Common myeloid progenitor, CD34-positive (primary cell): ENCODE measurements at places on chromosomes 12 and 14.
A peak's percentile ranks its signal among the peaks of the same experiment; 100 is the strongest.

DNA sequence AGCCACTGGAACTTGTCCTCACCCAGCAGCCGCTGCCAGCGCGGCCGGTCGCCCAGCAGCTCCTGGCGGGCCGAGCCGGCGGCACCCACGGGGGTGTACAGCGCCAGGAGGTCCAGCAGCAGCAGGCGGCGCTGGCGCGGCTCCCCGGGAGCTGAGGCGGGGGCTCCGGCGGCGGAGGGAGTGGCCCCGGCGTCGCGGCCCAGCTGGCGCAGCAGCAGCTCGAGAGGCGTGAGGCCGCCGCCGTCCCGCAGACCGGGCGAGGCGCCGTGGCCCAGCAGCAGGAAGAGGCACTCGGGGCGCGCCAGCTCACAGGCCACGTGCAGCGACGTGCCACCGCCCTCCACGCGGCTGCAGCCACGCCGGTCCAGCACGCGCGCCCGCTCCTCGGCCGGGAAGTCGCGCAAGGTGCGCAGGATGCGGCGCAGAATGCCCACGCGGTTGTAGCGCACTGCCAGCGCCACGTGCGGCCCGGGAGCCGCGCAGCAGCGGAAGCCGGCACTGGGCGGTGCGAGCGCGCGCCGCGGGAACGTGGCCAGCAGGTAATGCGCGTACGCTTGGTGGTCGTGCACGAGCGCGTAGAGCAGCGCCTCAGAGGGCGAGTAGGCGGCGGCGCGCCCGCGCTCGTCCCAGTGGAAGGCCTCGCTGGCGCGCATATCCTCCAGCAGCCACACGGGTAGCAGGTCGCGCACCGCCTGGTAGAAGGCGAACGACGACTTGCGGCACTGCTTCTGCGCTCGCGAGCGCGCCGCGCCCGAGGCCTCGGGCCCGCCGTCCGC, 2.3 kb downstream of the ANKRD9 start:
- H3K36me3 ChIP-seq, result no peaks in the 10 kb centered on the region
- DNase-seq, result no peak
- no peaks in the 10 kb centered on the region for H3K27me3 ChIP-seq
- peaks cover 18% of the 10 kb centered on the region for H3K4me1 ChIP-seq
- H3K27ac ChIP-seq, result no peak overlapping the region
- no peak overlapping the region for H3K4me3 ChIP-seq

GRCh38 chr14:51596488-51597117, 55.1 kb upstream of the FRMD6 start:
- no peak for DNase-seq
- H3K27me3 ChIP-seq, result no peaks in the 10 kb centered on the region
- no peaks in the 10 kb centered on the region for H3K4me1 ChIP-seq
- no peak overlapping the region for H3K4me3 ChIP-seq
- H3K27ac ChIP-seq, result no peak overlapping the region
- no peaks in the 10 kb centered on the region for H3K36me3 ChIP-seq

GRCh38 chr12:105705765-105706164, 375.3 kb downstream of the C12orf75 start:
- H3K27ac ChIP-seq, result no peak overlapping the region
- peak; percentile 54 for DNase-seq
- no peak overlapping the region for H3K4me3 ChIP-seq
- no peaks in the 10 kb centered on the region for H3K4me1 ChIP-seq
- H3K36me3 ChIP-seq, result no peaks in the 10 kb centered on the region
- H3K27me3 ChIP-seq, result no peaks in the 10 kb centered on the region

DNA sequence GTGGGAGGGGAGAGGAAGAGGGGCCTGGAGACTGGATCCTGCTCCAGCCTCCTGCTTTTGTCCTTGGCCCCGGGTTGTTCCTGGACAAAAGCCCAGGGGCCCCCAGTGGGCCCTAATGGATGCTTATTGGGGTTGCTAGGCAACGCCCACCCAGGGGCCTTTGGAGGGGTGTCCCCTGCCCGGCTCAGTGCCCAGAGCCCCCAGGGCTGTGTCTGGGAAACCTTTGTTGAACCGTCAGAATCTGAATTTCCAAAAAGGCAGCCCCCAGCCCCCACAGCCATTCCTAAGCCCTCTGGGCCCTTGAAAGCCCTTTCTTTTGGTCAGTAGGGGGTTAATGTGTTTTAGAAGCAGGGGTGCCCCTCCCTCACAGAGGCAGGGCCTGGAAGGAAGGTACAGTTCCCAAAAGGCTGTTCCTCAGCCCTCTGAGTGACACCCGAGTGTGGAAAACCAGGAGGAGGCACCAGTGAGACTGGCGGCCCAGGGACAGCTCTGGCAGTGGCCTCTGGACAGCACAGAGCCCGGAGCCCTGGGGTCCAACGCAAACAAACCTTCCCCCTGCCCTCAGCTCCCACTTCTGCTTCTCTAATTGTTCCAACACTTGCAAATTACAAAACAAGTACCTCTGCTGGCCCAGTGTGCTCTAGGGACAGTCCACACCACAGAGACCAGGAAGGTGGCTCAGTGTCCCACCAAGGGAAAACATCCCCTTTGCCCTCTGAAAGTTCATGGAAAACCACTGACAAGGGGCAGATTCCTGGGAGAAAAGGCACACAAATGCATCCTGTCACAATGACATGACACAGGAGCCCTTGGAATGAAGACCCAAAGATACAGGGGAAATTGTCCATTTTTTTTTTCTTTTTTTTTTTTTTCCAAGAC, 19.4 kb downstream of the HHIPL1 start:
- no peak overlapping the region for H3K27ac ChIP-seq
- H3K4me1 ChIP-seq, result peaks cover 2% of the 10 kb centered on the region
- H3K4me3 ChIP-seq, result no peak overlapping the region
- H3K27me3 ChIP-seq, result no peaks in the 10 kb centered on the region

- H3K4me1 ChIP-seq, result no peaks in the 10 kb centered on the region
- no peak overlapping the region for H3K27ac ChIP-seq
- no peaks in the 10 kb centered on the region for H3K36me3 ChIP-seq
- DNase-seq, result no peak
- no peaks in the 10 kb centered on the region for H3K27me3 ChIP-seq
Observed at GRCh38 chr12:128513331-128513730, 246.4 kb downstream of the TMEM132C start.

- no peak overlapping the region for H3K4me3 ChIP-seq
- no peak for DNase-seq
- H3K27me3 ChIP-seq, result no peaks in the 10 kb centered on the region
- H3K4me1 ChIP-seq, result no peaks in the 10 kb centered on the region
Observed at GRCh38 chr14:22535916-22536315, 53.1 kb downstream of the DAD1 start.

DNA sequence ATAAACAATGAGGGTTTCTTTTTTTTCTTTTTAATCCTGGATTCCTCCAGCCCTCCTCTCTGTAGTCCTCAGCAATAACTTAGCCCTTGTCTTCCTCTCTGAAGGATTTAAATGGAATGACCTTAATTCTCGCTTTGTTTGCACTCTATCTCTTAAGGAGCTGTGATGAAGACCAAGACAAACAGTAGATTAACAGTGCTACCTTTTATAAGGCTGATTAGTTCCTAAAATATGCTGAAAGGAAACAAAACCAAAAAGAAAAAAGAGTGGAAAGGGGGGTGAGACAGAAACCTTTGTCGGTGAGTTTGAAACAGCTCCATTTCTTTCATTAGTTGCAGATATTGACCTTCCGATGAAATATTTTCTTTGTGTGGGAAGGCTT, 38.7 kb upstream of the PTCSC3 start:
- no peaks in the 10 kb centered on the region for H3K36me3 ChIP-seq
- no peaks in the 10 kb centered on the region for H3K4me1 ChIP-seq
- DNase-seq, result no peak
- peaks cover 52% of the 10 kb centered on the region for H3K27me3 ChIP-seq
- no peak overlapping the region for H3K4me3 ChIP-seq

- H3K27me3 ChIP-seq, result no peaks in the 10 kb centered on the region
- no peak for DNase-seq
- H3K4me1 ChIP-seq, result no peaks in the 10 kb centered on the region
- no peak overlapping the region for H3K27ac ChIP-seq
- no peaks in the 10 kb centered on the region for H3K36me3 ChIP-seq
Observed at GRCh38 chr14:64857979-64858744, 21.5 kb downstream of the SPTB start.

- peaks cover 35% of the 10 kb centered on the region for H3K36me3 ChIP-seq
- peak overlapping the region; percentile 96 for H3K27ac ChIP-seq
- H3K27me3 ChIP-seq, result no peaks in the 10 kb centered on the region
- peak overlapping the region; percentile 82 for H3K4me3 ChIP-seq
Observed at GRCh38 chr12:133129368-133130037, 571 bp downstream of the ZNF891 start.

GRCh38 chr12:15928346-15928745, 17.2 kb downstream of the DERA start:
- no peak overlapping the region for H3K4me3 ChIP-seq
- no peaks in the 10 kb centered on the region for H3K4me1 ChIP-seq
- H3K27me3 ChIP-seq, result no peaks in the 10 kb centered on the region
- no peak overlapping the region for H3K27ac ChIP-seq
- no peak for DNase-seq

DNA sequence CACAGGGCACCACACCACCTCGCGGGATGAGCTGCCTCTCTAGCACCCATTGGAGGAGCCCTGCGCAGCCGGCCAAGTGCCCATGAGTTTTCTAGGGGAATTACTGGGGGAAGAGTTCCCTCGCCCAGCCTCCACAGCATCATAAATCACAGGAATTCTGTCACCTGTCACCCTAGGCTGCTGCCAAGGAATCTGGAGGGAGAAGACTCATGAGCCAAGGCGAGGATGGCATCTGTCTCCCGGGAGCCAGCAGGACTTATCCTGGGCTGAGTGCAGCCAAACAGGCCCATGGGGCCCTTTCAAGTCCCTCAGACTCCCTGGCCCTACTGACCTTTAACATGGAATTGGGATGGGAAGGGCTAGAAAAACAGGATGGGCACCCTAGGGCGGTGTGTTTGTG, 7.8 kb upstream of the OTUB2 start:
- no peak overlapping the region for H3K27ac ChIP-seq
- H3K4me3 ChIP-seq, result no peak overlapping the region
- H3K36me3 ChIP-seq, result no peaks in the 10 kb centered on the region
- no peaks in the 10 kb centered on the region for H3K4me1 ChIP-seq
- no peak for DNase-seq

DNA sequence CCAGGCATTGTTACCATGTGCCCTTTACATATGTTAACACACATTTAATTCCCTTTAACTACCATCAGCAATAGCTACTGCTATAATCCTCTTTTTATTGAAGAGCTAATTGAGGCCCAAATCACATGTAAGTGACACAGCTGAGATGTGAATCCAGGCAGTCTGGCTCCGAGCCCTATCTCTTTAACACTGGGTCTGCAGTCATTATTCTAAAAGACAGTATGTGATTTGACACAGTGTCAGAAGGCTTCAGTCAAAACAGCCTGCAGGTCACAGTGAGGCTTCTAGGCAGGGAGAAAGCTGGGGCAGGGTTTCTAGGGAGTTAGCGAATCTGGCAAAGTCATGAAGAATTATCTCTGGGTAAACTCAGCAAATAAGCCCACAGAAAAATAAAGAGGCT, 148.2 kb downstream of the KIF21A start:
- DNase-seq, result no peak
- H3K27me3 ChIP-seq, result no peaks in the 10 kb centered on the region
- H3K36me3 ChIP-seq, result no peaks in the 10 kb centered on the region
- no peak overlapping the region for H3K4me3 ChIP-seq
- H3K4me1 ChIP-seq, result no peaks in the 10 kb centered on the region

- H3K27ac ChIP-seq, result no peak overlapping the region
- no peak overlapping the region for H3K4me3 ChIP-seq
- no peaks in the 10 kb centered on the region for H3K36me3 ChIP-seq
Observed at GRCh38 chr12:91617818-91618217, 435.2 kb upstream of the DCN start.

- H3K4me3 ChIP-seq, result no peak overlapping the region
- DNase-seq, result no peak
- no peaks in the 10 kb centered on the region for H3K4me1 ChIP-seq
- H3K27me3 ChIP-seq, result no peaks in the 10 kb centered on the region
- H3K36me3 ChIP-seq, result no peaks in the 10 kb centered on the region
- no peak overlapping the region for H3K27ac ChIP-seq
Observed at GRCh38 chr14:79951572-79951971, 259.7 kb downstream of the DIO2 start.

DNA sequence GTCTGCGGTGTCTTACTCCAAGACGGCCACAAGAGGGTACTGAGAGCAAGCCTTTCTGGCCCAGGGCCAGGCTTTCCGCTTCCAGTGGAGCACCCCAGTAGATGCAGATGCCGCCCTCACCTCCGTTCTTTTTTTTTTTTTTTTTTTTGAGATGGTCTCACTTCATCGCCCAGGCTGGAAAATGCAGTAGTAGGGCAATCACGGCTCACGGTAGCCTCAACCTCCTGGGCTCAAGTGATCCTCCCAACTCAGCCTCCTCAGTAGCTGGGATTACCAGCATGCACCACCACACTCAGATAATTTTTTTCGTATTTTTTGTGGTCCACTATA, 5.6 kb upstream of the LBHD2 start:
- H3K27me3 ChIP-seq, result peaks cover 18% of the 10 kb centered on the region
- no peaks in the 10 kb centered on the region for H3K36me3 ChIP-seq
- DNase-seq, result peak; percentile 96
- no peaks in the 10 kb centered on the region for H3K4me1 ChIP-seq

DNA sequence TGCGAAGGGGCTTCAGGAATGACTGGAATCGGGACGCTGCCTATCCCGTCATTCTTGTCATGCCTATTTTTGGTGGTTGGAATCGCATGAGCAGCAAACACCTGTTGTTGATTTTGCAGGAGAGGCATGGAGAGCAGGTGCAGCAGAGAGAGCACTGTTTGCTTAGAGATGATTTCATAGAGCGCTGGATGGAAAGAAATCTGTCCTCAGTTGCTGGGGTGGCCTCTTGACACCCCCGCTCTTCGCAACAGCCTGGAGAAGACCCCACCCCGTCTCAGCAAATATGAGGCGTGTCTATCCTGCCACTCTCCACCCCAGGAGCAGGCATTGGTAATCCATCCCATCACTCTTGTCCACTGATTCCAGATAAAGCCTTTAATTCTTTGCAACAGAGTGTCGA, 19.3 kb upstream of the NCOR2 start:
- H3K27ac ChIP-seq, result no peak overlapping the region
- H3K36me3 ChIP-seq, result no peaks in the 10 kb centered on the region
- no peak for DNase-seq

DNA sequence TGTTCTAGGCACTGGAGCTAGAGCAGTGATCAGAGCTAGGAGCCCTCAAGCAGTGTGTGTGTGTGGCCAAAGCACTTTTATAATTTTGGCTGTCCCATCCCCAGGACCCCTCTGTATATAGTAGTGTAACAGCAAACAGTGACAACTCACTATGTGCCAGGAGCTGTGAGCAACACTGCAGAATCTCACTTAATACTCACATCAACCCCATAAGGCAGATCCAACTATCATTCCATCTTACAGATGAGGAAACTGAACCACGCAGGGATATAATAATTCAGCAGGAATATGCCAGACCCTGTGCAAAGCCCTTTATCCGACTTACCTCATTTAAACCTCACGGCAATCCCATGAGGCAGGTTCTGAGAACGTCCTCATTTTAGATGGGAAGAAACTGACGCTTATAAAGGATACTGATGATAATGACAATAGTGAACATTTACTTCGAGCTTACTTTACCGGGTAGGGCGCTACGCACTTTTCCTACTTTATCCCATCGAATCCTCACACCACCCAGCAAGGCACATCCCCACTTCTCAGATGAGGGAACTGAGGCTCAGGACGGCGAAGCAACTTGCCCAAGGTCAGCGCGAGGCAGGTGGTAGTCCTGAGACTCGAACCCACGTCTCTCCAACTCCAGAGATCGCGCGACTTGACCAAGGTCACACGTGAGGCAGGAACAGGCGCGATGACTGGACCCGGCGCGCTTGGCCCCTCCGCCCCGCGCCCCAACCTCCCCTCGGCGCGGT, 687 bp downstream of the RAB35 start:
- H3K36me3 ChIP-seq, result no peaks in the 10 kb centered on the region
- peak overlapping the region; percentile 91 for H3K4me3 ChIP-seq
- H3K4me1 ChIP-seq, result peaks cover 44% of the 10 kb centered on the region
- peak; percentile 29 for DNase-seq
- no peaks in the 10 kb centered on the region for H3K27me3 ChIP-seq
